Spleen (tissue), 13 donors: ENCODE measurements at places on chromosomes 3 and 15. TPM values are rescaled to one million over a fixed set of nuclear protein-coding genes. Genes with fewer than 3 reads are reported as not detected.

KNG1 gene
- not detected for total RNA-seq

MOBP gene
- not detected for total RNA-seq

P2RY14 gene
- 3.1 TPM for total RNA-seq

GP5 gene
- 0.59 TPM for total RNA-seq

NBEAL2 gene
- total RNA-seq: 248 TPM

DNA sequence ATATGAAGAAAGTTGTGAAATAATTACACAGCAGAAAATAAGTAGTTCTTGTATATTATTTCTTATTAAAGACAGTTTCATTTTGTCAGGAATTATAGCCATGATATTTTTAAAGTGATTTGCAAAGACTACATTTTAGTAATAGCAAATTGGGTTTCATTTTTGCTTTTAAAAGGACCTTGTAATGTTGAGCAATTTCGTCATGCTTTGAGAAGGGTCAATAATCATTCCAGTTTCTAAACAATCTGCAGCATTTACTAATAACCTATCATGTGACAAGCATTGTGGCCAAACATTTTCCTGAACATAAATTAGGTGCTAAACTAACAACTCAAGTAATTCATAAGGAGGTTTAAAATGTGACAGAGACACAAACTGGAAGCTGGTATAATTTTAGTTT, 214.4 kb upstream of the CBLB start:
- no peak overlapping the region for H3K27ac ChIP-seq
- H3K4me1 ChIP-seq: no peaks in the 10 kb centered on the region
- H3K36me3 ChIP-seq: no peaks in the 10 kb centered on the region

- H3K27me3 ChIP-seq: no peaks in the 10 kb centered on the region
- no peak overlapping the region for H3K4me3 ChIP-seq
- DNase-seq: no peak
- H3K4me1 ChIP-seq: no peaks in the 10 kb centered on the region
Observed at GRCh38 chr3:188092648-188093047, 61.3 kb upstream of the LPP start.

- no peaks in the 10 kb centered on the region for H3K36me3 ChIP-seq
- no peaks in the 10 kb centered on the region for H3K4me1 ChIP-seq
- no peaks in the 10 kb centered on the region for H3K27me3 ChIP-seq
- H3K27ac ChIP-seq: peak overlapping the region; percentile 12
Observed at GRCh38 chr15:62440362-62441105, 275.4 kb upstream of the C2CD4B start.

- H3K4me3 ChIP-seq: peak overlapping the region; percentile 88
- H3K27ac ChIP-seq: no peak overlapping the region
- H3K27me3 ChIP-seq: no peaks in the 10 kb centered on the region
- no peak for DNase-seq
- peaks cover 46% of the 10 kb centered on the region for H3K4me1 ChIP-seq
Observed at GRCh38 chr15:89332446-89332845, 2.2 kb downstream of the POLG start.

DNA sequence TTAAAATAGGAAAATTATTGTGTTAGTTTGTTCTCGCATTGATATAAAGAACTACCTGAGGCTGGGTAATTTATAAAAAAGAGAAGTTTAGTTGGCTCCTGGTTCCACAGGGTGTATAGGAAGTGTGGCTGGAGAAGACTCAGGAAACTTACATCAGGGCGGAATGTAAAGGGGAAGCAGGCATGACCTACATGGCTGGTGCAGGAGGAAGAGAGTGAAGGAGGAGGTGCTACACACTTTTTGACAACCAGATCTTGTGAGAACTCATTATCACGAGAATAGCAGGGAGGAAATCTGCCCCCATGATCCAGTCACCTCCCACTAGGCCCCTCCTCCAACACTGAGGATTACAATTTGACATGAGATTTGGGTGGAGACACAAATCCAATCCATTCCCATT, 490.7 kb downstream of the RBMS3 start:
- DNase-seq: no peak
- no peak overlapping the region for H3K27ac ChIP-seq
- H3K36me3 ChIP-seq: no peaks in the 10 kb centered on the region

DNA sequence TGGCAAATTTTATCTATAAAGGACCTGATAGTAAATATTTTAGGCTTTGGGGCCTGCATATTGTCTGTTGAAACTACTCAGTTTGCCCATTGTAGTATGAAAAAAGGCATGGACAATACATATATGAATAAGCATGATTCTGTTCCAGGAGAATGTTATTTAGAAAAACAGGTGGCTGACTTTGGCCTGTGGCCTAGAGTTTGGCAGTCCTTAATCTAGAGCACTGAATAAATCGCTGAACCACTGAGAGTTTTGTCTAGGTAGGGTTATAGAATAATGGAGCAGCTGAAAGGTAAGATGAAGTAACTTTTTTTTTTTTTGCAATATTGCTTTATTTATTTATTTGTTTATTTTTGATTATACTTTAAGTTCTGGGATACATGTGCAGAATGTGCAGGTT, 75.0 kb downstream of the LRRC49 start:
- no peak overlapping the region for H3K4me3 ChIP-seq
- DNase-seq: no peak
- H3K36me3 ChIP-seq: no peaks in the 10 kb centered on the region
- no peak overlapping the region for H3K27ac ChIP-seq
- H3K27me3 ChIP-seq: no peaks in the 10 kb centered on the region

DNA sequence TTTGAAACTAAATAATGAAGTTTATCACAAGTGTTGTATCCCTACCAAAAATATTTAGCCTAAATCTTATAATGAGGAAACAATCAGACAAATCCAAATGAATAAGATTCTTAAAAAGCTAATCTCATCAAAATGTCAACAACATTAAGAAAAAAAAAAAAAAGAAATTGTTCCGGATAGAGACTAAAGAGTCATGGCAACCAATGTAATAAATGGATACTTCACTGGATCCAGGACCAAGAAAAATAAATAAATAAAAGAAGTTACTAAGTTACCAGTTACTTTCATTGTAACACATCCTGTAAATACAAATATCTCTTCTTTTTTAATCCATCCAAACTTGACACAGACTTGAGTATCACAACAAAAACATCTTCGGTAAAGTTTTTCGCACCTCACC, 607 bp downstream of the MRPL47 start:
- peaks cover 41% of the 10 kb centered on the region for H3K36me3 ChIP-seq
- H3K4me3 ChIP-seq: peak overlapping the region; percentile 68
- no peak for DNase-seq
- peaks cover 57% of the 10 kb centered on the region for H3K4me1 ChIP-seq

- H3K27ac ChIP-seq: peak overlapping the region; percentile 100
- no peaks in the 10 kb centered on the region for H3K36me3 ChIP-seq
- H3K4me3 ChIP-seq: peak overlapping the region; percentile 79
- H3K4me1 ChIP-seq: peaks cover 68% of the 10 kb centered on the region
- peak; percentile 93 for DNase-seq
- H3K27me3 ChIP-seq: no peaks in the 10 kb centered on the region
Observed at GRCh38 chr15:31328428-31328968, 1.9 kb downstream of the KLF13 start.

GRCh38 chr3:66037330-66037985, 1.3 kb downstream of the MAGI1 start:
- peak overlapping the region; percentile 52 for H3K4me3 ChIP-seq
- peaks cover 10% of the 10 kb centered on the region for H3K27me3 ChIP-seq
- H3K27ac ChIP-seq: peak overlapping the region; percentile 96
- no peaks in the 10 kb centered on the region for H3K36me3 ChIP-seq
- no peaks in the 10 kb centered on the region for H3K4me1 ChIP-seq

- no peak for DNase-seq
- H3K4me1 ChIP-seq: peaks cover 21% of the 10 kb centered on the region
- no peak overlapping the region for H3K27ac ChIP-seq
- peaks cover 25% of the 10 kb centered on the region for H3K36me3 ChIP-seq
Observed at GRCh38 chr15:75921732-75922703, 18.3 kb downstream of the FBXO22 start.

- H3K27ac ChIP-seq: no peak overlapping the region
- peaks cover 43% of the 10 kb centered on the region for H3K4me1 ChIP-seq
- H3K36me3 ChIP-seq: no peaks in the 10 kb centered on the region
- no peaks in the 10 kb centered on the region for H3K27me3 ChIP-seq
- no peak overlapping the region for H3K4me3 ChIP-seq
Observed at GRCh38 chr3:112817271-112817670, 29.4 kb downstream of the CD200R1L start.
